ENCODE measurements at places on chromosomes 5 and 9.

DNA sequence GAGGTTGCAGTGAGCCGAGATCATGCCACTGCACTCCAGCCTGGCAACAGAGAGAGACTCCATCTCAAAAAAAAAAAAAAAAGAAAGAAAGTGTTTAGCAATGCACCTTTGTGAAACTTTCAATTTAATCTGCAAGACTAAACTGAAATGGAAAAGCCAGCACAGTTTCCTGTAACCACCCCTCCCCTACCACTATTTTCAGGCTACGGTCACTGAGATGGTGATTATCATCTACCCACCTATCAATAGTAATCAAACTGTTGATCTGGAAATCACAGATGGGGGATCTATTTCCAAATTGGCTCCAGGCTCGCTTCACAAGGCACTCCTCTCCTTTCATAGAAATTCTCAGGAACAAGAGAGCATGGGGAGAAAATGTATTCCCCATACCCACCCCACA is 30.6 kb upstream of the IL7R start:
- no peak for DNase-seq

GRCh38 chr9:76396597-76396996 is 2.4 kb upstream of the RFK start:
- no peak for DNase-seq

DNA sequence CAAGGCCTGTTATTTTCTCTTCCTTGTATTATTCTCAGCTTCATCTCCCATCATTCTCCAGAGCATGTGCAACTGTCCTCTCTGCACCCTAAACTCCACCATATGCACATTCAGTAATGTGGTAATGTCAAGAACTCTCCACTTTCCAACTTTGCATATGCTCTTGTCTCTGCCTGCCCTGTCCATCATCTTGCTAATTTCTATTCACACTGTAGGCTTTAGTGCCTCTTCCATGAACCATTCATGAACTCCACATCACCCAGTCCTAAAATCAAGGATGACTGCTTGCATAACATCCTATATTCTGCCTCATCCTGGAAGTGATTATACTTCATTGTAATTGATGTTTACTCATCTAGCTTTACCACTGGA is 354.8 kb downstream of the PDE4D start:
- DNase-seq: no peak

DNA sequence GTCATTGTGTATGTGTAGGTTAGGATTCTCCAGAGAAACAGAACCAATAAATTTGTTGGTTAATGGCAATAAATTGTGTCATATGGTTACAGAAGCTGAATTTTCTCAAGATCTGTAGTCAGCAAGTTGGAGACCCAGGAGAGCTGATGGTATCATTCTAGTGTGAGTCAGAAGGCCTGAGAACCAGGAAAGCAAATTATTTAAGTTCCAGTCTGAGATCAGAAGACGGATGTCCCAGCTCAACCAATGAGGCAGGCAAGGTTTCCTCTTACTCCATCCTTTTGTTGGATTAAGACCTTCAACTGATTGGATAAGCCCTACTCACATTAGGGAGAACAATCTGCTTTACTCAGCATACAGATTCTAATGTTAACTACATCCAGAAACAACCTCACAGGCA is 656.3 kb downstream of the ANXA1 start:
- DNase-seq: no peak

GRCh38 chr9:116163293-116164055 is 9.9 kb downstream of the PAPPA start:
- no peak for DNase-seq
